ENCODE measurements at places on chromosomes 3 and 15.

GRCh38 chr3:117302428-117302827 is 592.8 kb downstream of the TUSC7 start:
- no peak for DNase-seq

- no peak for DNase-seq
These were observed 50.7 kb upstream of the CCR2 start for GRCh38 chr3:46303240-46303639.

DNA sequence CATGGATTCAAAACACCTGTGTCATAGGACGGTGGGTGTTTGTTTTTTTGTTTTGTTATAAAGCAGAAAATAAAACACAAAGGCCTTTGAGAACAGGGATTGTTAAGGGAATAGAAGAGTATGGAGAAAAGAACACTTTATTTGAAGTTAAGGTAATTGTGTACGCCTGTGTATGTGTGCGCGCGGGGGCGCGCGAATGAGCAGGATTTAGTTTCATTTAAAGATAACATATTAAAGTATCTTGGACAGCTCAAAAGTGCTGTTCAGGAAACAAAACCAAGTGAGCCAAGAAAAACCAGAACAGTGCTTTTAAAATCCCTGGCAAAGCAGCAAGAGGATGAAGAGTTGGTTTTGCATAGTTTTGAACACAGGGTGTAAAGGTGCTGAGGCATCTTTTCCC is 1.9 kb downstream of the CPNE4 start:
- no peak for DNase-seq

DNA sequence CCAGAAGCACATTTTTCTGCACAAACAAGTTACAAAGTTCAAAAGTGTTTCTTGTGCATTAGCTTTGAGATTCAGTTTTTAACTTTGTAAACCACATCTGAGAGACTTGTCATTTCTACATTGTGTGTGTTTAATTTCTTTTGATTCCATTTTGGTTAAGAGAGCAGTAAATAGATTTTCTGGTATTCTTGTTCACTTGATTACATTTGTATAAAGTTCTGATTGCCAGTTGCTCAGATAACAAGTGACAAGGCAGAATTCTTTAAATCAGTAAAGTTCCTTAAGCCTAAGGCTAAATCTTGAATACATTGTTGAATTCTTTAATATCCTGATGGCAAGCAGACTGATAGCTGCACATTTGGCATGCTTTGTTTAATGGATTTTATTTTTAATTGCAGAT is 3.1 kb upstream of the FBXO22 start:
- DNase-seq: no peak

- no peak for DNase-seq
These were observed 31.6 kb upstream of the RAP2B start for GRCh38 chr3:153130312-153130977.

GRCh38 chr15:31486506-31486905 is 159.9 kb downstream of the KLF13 start:
- DNase-seq: no peak

DNA sequence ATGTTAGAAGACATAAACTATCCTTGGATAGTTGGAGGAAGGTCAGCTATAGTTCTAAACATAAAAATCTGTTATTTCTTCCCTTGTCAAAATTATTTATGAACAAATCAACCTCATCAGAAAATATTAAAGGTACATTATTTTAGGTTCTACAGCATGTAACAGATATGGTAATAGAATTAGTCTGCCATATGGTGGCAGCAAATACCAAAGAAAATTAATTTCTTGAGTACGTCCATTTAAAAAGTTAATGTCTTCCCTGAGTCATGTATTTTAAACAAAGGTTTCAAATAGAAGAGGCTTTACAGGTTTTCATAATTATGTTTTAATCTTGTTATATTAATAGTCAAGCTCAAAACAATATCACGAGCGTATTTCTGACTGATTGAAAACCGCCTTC is 17.9 kb upstream of the ANKRD28 start:
- DNase-seq: no peak

DNA sequence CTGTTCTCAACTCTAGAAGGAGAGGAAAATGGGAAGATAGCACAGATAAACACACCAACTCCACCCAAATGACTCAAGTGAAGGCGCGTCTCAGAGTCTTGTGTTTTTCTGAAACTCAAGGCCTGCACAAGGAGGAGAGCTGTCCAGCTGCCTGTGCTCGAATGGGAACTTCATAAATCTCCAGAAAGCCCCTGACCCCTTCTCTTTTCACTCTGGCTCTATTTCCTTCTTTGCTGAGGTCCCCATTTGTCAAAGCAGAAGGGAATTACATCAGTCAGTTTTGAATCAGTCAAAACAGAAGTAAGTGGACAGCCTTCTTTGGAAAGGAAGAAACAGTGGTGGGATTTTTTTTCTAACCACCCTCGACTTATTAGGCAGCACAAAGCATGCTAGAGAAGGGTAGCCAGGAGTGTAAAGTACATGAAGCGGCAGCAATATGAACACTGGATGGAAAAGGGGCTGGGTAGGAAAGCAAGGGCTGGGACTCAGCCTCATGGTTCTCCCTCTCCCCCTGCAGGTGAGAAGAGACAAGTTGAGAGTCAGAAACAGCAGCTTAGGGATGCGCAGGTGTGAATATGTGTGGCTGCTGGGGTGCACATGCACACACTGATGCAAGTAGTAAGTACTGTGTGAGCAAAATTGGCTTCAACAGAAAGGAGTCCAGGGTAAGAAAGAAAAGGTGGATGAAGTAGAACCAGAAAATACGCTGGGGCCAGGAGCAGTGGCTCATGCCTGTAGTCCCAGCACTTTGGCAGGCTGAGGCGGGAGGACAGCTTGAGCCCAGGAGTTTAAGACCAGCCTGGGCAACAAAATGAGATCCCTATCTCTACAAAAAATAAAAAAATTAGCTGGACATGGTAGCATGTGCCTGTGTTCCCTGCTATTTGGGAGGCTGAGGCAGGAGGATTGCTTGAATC is 36.6 kb upstream of the MAGEF1 start:
- DNase-seq: no peak

- DNase-seq: no peak
These were observed 21.4 kb upstream of the FSIP1 start for GRCh38 chr15:39804026-39804425.

DNA sequence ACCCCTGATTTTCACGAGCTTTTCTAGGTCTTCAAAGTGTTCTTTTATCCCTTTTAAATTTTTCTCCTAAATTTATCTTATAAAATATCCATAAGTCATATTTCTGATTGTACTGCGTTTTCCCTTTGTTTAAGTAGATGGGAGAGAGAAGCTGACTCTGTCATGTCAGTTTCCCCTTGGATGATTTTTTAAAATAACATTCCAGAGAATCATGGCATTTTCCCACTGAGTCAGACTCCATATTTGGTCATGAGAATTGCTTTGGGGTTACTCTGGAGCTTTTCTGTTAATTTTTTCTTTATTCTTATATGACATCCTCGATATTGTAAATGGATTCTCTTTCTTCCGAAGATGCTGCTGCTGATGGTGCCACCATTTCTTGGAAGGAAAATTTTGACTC is 28.6 kb upstream of the UMPS start:
- no peak for DNase-seq

DNA sequence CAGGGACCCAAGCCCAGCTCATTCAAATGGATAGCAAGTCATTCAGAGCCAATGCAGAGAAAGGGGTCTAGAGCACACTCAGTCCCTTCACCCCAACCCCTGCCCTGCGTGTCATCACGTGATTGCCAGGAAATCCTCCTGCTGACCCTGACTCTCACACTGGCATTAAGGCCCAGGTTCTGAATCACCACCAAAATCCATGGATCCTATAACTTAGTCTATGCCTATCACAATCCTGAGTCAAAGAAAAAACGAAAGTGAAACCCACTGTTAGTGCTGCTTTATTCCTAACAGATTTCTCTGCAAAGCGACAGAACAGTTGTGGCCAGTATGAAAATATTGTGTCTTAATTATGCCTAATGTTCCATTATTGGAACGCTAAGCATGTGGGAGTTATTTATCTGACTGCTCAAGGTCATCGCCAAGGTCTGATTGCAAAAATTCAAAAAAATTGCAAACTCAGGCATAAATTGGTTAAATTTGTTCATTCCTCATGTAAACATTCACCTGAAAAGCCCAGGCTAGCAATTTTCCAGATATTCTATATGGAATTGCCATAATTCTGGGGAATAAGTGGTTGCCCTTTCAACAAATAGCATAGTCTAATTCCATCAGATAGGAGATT is 108.7 kb upstream of the EIF1B start:
- no peak for DNase-seq

- no peak for DNase-seq
These were observed 2.5 kb downstream of the RCCD1 start for GRCh38 chr15:90957031-90957790.

DNA sequence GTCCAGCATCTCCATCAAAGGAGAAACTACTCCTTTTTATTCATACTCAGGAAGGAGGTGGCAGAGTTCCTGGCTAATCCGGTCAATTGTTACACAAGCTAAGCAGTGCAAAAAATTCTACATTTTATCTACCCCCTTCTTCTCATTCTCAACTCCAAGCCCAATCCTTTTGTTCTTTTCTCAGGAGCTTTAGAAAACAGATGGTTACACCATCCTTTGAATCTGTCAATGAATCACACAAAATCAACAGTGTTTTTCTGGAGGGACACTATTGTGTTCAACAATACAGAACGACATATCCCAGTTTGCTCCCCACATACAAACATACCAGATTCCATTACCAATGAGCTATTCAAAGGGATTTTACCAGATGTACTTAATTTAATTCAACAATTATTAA is 362.1 kb downstream of the MAGI1 start:
- no peak for DNase-seq

GRCh38 chr3:185702262-185703225 is 116.4 kb downstream of the SENP2 start:
- DNase-seq: no peak

DNA sequence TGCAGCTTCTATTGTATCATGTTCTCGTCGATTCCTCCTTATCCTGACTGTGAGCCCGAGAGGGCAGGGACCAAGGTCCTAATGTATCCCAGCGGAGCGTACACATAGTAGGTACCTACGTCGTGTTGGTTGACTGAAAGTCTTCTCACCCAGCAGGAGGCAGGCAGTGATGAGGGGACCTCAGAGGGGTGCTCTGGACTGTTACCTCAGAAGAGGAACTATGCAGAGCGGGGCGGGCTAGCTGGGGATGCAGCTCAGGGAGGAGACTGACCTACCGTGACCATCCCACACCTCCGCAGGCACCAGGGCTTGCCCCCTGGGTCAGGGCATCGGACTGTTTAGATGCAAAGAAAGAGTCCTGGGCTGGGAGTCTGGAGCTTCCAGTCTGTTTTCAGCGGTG is 11.4 kb downstream of the CHAC1 start:
- DNase-seq: no peak

DNA sequence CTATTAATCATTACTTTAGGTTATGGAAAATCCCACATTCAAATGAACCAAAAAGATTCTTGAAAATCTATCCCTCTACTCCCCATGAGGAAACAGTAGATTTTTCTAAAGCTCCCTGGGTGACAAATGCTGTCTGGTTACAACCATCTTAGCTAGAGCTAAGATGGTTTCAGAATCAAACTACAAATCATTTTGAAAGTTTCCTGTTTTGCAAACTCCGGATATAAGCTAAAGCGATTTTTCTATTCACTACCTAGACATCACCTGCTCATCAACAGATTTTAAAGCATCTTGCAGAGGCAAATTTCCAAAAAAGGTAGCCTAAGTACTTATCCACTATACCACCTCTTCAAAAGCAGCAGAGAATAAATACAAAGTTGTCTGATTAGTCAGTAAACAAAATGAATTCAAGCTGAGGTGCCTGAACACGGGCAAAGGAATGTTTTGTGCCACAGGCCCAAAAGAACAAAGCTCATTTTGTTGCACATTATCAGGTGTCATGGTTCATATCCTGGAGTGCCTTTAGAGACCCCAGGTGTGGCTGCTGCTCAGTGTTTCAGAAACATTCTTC is 204.9 kb downstream of the TNIK start:
- DNase-seq: no peak

DNA sequence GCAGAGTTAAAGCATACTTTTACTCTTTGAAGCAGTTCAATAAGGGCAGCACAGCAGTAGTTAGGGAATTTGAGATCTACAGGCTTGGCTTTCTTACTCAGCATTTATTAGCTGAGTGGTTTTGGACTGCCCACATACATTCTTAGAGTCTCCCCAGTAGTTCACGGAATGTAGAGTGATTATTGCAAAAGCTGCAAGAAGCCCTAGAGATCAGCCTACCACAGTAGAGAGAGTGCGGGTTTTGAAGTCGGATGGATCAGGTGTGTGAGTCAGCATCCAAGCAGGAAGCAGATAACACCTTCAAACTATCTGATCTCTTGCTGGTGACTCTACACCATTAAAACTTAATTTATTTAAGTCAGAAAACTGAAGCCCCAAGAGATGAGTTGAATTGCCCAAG is 171.9 kb downstream of the SYNPR start:
- no peak for DNase-seq

GRCh38 chr3:186123012-186123411 is 14.1 kb upstream of the ETV5 start:
- no peak for DNase-seq

GRCh38 chr3:189267981-189268613 is 96.3 kb downstream of the TPRG1 start:
- DNase-seq: no peak

GRCh38 chr3:105593315-105593714 is 226.6 kb downstream of the ALCAM start:
- no peak for DNase-seq

DNA sequence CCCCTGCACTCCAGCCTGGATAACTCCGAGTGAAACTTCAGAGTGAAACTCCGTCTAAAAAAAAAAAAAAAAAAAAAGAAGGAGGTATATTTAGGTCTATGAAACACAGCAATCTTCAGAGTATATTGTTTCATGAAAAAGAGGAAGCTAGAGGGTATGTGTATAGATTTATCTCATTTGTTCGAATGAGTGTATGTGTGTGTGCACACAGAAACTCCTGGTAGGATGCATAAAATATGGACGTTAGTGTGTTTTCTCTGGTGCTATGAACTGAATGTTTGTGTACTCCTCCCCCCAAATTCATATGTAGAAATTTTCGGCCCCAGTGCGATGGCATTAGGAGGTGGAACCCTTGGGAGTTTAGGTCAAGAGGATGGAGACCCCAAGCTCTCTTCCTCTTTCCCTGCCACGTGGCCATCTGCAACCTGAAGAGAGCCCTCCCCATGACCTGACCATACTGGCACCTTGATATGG is 98.6 kb upstream of the KLF13 start:
- DNase-seq: no peak

Data from hypothalamus (tissue), 51 donors.